Stimulated activated CD8-positive, alpha-beta memory T cell treated with anti-CD3 and anti-CD28 coated beads, Interleukin-2, amount 100 ng/mL, for 1 hour (primary cell): ENCODE measurements at places on chromosomes 2 and 18.

DNA sequence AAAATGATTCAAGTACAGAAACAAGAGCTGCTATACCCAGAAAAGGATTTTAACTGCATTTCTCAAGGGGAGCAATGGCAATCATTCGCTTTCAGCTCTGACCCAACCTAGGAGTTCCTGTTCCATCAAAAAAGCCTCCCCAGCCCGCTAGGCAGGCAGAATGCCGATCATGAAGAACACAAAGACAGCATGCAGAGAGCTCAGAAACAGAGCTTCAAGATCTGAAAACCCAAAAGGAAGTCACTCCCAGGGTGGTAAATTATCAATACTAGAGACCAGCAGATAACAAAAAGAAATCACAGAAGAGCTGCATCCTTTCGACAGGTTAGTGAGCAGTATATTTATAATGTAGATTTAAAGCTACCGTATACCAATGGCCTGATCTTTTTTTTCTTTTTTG, 84.8 kb upstream of the CRIM1 start:
- no peak for DNase-seq

- DNase-seq, result no peak
These were observed 13.3 kb upstream of the TCF7L1 start for GRCh38 chr2:85119900-85120299.

GRCh38 chr2:8857709-8858108, 20.3 kb upstream of the KIDINS220 start:
- no peak for DNase-seq

- no peak for DNase-seq
These were observed 12.3 kb upstream of the SETBP1 start for GRCh38 chr18:44668270-44668975.
